ENCODE measurements at places on chromosomes 16 and 17.

- DNase-seq, result no peak
Measured at GRCh38 chr16:53216798-53217197, 162.0 kb downstream of the CHD9 start.

DNA sequence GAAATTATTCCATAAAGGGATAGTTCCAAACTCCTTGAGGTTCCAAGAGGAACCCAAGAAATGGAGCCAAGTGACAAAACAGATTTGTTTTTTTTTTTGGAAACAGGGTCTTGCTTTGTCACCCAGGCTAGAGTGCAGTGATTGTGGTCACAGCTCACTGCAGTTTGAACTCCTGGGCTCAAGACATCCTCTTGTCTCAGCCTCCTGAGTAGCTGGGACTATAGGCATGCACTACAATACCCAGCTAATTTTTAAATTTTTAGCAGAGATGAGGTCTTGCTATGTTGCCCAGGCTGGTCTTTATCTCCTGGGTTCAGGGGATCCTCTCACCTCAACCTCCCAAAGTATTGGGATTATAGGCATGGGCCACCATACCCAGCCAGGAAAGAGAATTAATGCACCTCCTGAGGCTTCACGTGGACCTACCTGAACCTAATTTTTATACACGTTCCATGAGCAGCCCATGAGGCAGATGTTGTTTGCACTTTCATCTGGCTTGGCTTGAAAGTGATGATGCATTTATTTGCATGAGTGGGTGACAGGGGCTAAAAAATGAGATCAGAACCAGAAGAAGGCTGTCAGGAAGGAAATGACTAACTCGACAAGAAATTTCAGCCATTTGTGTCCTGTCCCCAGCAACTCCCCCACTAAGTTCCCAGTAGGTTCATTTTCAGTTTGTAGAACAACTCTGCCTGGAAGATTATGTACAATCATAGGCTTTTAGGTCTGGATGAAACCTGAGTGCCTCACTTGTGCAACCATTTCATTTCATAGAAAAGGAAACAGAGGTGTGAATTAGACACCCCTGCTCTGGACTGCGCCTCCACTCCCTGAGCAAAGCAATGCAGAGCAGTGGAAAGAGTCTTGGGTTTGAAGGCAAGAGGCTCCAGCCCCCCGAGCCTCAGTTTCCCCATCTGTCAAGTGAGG, 10.3 kb upstream of the IRF8 start:
- peak; percentile 69 for DNase-seq

DNA sequence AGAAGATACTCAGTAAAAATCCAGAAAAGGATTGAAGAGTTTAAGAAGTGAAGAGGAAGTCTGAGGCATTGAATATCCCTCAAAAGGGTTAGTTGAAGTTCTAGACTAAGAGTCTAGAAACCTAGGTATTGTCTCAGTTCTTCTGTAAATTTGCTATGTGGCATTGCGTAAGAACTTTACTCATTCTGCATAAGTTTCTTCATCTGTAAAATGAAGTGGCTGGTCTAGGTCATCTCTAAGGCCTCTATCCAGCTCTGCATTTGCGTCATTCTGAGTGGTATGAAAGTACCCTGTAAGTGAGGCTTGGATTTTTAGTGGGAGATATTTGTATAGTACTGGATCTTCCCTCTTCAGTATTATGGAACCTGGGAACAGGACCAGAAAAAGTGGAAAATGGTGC, 130.2 kb downstream of the MYO1D start:
- DNase-seq, result no peak

GRCh38 chr16:88836791-88837190, 20.0 kb downstream of the GALNS start:
- no peak for DNase-seq

DNA sequence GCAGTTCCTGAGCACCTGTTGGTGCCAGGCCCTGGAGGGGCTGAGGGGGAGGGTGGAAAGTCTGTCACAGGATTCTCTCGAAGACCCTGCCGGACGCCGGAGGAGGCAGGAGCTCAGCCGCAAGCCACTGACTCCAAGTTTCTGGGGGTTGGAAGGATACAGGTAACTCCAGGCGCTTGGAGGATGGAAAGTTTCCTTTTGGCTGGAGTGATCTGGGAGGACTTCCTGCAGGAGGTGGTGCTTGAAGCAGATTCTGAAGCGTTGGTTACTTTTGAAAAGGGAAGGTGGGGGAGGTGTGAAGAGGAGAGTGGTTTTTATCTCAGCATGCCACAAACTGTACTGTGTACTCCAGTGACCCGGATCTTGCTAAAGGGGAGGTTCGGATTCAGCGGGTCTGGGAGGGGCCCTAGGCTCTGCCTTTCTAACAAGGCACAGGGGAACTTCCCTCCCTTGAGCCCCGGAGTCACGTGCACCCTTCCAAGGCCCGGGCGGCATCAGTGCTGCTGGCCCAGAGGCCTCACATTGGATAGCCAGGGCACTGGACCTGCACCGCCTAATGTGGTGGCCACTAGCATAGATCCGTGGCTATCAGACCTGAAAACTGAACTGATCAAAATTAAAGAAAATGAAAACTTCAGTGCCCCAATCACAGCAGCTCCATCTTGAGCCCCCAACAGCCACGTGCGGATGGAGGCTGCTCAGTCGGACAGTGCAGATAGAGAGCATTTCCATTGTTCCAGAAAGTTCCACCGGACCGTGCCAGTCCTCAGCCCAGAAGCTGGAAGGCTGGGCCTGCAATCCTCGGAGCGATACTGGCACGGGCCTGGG, 42.2 kb upstream of the GSE1 start:
- no peak for DNase-seq

DNA sequence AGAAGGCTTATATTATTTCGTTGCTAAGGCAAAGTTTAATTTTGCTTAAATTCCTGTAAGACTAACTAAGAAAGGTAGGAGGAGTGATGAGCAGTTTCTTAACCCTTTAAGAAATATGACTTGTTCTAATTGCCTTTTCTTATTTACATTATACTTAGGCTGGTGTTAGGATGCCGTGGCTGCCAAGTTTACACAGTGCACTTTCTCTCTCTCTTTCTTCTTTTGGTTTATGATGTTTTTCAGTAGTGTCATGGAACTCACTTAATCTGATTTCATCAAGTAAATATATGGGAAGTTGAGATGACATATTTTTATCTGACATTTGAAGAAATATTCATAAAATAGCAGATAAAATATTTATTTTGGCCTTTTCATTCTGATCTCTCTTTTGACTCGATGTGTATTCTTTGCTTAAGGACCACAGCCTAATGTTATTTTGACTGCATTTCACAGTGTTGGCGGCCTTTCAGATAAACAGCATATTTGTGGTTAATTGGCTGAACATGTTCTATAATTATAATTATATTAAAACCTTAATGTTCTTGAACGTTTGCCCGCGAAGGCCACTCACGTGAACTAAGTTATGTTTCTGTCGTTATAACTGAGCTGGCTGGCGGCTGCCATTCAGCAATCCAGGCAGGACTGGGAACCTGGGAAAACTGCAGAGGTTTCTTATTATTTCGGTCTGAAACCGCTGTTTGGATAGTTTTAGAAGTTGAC, 191.6 kb downstream of the WWOX start:
- no peak for DNase-seq

- no peak for DNase-seq
Measured at GRCh38 chr17:79454826-79455225, 156.0 kb downstream of the RBFOX3 start.

GRCh38 chr17:27956601-27957445, 63.7 kb upstream of the LYRM9 start:
- DNase-seq, result no peak

- DNase-seq, result no peak
Measured at GRCh38 chr17:80866050-80866793, 125.4 kb upstream of the CHMP6 start.

- no peak for DNase-seq
Measured at GRCh38 chr16:29852654-29853053, 10.4 kb downstream of the CDIPT start.

DNA sequence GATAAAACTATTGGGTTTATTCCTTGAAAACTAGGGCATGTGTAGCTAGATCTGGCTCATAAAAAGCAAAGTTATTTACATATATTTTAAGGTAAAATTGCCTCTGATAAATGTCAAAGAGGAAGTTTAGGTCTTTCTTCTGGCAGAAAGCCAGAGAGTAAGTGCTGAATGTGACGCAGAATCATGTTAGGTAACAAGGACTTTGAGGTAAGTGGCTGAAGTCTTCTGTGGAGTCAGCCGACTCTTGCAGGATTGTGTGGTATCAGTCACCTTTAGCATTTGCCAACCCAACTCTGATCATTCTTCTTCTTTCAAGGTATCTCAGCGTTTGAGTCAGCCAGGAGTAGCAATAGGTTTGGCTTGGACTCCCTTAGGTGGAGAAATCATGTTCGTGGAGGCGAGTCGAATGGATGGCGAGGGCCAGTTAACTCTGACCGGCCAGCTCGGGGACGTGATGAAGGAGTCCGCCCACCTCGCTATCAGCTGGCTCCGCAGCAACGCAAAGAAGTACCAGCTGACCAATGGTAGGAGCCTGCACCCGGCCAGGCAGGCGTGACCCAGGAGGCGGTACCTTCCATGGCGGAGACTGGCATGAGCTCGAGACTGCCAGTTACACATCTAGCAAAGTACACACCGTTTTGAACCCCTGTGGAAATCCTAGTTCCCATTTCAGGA, 37.9 kb downstream of the SIAH1 start:
- no peak for DNase-seq

DNA sequence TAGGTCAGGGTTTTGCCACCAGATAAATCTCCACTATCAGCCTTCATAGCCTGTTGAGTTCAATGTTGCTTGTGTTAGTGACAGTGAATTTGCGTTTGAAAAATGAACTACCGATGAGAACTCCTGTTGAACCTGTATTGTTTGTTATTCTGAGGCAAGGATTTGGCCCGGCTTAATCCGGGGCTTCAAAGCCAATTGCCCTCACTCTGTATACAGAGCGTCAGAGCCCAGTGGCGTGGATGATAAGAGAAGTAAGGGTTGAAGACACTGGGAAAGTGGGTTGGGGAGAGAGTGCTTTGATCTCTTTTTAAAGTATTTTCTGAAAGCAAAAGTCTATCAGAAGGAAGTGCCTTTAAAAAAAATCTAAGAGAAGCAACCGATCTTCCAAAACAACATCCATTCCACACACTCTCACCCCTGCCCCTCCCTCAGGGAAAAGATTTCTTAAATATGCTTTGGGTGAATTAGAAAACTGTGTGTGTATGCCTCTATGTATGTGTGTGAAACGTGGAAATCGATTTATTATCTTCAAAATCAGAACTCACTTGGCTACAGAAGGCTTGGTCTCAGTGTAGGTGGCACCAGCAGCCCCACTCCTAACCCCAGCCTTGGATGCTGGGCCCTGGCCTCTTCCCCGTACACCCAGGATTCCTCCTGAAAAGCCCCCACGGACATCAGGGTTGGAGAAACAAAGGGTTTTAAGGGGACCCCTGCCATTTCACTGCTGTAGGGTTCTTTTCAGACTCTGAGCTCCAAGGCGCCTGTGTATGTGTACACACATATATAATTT, 8.8 kb downstream of the TBX4 start:
- no peak for DNase-seq

- DNase-seq, result no peak
Measured at GRCh38 chr17:3772764-3773163, 28.2 kb downstream of the ITGAE start.

All from cardiac septum (tissue), 1 donor.